ENCODE measurements at places on chromosomes 2 and 18. TPM values are rescaled to one million over a fixed set of nuclear protein-coding genes. Genes with fewer than 3 reads are reported as not detected.

Gene TNFAIP6
- polyA plus RNA-seq: 1.4 TPM

Gene NMS
- polyA plus RNA-seq: not detected

Gene AKAIN1
- not detected for polyA plus RNA-seq

Gene CNGA3
- polyA plus RNA-seq: not detected

Gene BOLL
- 0.08 TPM for polyA plus RNA-seq

Gene REEP1
- 3.3 TPM for polyA plus RNA-seq

Gene ZC3H8
- polyA plus RNA-seq: 18.4 TPM

Gene MOGAT1
- not detected for polyA plus RNA-seq

Gene CPS1
- 5.5 TPM for polyA plus RNA-seq

Gene HAT1
- polyA plus RNA-seq: 79.4 TPM

Gene DGKD
- polyA plus RNA-seq: 26.3 TPM

Gene STK39
- polyA plus RNA-seq: 33.3 TPM

Gene ABCG8
- polyA plus RNA-seq: 1.2 TPM

Gene IL36A
- not detected for polyA plus RNA-seq

Gene DES
- 10.1 TPM for polyA plus RNA-seq

DNA sequence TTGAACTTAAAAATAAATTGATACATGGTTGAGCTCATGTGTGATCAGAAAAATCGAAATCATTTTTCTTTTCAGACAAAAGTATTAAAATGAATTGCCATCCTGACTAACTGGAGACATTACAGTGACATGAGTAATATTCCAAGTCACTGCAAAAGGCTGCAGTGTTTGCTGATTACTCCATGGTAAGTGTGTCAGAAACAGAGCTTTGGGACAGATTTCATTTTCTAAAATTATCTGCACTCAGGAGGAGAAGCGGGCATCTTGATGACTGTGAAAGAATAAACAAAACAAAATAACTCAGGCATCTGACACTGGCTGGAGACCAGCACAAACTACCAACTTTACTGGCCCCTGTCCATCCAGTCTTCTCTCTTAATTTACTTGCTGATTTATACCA is 312.3 kb upstream of the PIK3C3 start:
- DNase-seq: no peak

- DNase-seq: no peak
These were observed 502.8 kb upstream of the LRRTM4 start for GRCh38 chr2:78024996-78025395.

DNA sequence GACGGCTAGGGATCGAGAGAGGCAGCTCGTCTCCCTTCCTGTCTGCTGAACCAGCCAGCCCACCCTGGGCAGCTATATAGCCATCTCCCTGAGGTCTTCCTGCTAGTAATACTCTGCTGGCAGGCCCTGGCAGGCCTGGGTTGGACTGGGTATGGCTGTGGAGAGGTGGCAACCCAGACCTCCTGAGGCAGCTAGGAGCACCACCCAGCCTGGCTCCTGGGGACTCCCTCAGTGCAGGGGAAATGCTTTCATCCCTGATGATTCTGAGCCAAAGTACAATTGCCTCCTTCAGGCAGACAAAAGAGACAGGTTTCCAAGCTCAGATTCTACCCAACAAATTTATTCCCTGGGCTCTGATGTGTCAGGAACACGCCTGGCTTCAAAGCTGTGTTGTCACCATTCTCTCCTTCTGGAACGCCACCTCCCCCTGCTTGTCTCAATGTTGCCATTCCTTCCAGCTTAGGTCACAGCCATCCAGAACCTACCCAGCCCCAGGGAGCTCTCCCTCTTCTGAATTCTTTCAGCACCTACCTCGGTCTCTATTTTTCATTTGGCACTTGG is 4.7 kb upstream of the DNAJB2 start:
- DNase-seq: no peak

DNA sequence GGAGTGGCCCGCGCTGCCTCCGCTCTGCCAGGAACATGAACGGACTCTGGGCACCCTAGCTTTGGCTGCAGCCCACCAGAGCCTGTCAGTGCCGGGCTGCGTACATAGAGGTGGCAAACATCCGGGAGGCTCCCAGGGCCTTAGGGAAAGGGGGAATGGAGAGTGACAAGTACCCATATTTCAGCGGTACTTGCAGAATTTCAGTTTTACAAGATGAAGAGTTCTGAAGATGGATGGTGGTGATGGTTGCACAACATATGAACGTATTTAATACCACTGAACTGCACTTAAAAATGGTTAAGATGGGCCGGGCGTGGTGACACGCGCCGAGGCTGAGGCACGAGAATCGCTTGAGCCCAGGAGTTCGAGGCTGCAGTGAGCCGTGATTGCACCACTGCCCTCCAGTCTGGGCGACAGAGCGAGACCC is 873 bp downstream of the MTHFD2 start:
- DNase-seq: no peak

DNA sequence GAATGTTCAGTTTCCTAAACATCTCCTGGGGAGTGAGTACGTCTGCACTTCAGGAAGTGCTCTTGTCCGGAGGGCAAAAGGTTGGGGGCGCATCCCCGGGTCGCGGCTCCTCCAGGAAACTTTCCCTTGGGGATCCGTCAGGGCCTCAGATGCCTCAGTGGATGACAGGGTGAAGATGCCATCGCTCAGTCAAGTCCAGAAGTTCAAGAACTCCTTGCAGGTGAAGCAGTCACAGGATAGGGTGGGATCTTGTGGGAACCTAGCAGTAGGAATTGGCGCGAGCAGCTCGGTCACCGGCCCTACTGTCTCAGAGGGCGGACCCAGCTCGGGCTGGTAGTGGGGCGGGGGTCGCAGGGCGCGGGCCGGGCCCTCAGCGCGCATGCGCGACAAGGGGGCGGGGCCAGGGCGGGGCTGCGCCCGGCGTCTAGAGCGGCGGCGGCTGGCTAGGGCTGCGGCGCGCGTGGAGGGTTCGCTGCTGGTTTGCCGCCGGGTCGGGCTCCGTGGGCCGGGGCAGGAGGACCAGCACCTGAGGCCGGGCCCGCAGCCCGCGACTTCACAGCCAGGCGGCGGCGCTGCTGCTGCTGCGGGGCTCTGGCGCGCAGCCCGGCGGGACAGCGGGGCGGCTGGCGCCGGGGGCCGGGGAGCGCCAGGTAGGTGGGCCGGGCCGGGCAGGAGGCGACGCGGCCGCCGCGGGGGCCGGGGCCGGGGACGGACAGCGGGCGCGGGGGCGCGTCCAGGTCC is at the start of gene INPP4A:
TSS of gene INPP4A (plus strand) at position 423 of the 741 bp plus-strand sequence. CDS start 75,191 bp downstream, outside the sequence.
- no peak for DNase-seq

GRCh38 chr2:219965287-219966194 is 338.1 kb downstream of the SLC4A3 start:
- DNase-seq: no peak

DNA sequence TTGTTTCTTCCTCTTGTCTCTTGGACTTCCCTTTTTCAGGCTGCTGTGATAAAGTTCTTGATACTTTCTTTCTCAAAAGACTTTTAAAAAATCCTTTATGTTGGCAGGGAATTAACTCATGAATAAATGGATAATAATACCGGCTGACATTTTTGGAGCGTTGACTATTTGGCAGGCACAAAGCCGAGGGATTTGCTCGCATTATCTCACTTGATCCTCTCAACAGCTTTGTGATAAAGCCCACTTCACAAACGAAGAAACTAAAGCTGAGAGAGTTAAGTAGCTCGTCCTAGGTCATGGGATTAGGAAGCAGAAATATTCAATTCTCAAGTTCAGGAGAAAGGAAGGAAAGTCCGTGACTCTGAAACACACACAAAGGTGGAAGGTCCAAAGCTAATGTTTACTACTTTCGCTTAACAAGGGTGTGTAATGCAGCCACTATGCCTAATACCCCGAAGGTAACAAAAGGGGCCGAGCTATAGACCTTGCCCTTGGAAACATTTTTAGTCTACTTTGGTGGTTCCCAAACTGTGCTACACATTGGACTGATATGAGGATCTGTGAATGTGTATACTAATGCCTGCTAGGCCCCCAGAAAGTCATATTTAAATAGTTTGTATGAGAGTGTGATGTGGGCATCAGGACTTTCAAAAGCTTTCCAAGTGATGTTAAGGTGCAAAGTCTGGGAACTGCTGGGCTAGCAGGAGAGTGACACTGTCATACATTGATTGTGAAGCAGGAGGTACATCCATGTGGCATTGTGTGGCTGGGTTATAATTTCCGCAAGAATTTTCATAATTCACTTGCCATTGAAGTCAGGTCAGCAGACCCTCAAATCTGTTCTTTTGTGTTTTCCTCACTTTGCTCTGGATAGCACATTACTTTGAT is 508.4 kb downstream of the PLCL1 start:
- no peak for DNase-seq

DNA sequence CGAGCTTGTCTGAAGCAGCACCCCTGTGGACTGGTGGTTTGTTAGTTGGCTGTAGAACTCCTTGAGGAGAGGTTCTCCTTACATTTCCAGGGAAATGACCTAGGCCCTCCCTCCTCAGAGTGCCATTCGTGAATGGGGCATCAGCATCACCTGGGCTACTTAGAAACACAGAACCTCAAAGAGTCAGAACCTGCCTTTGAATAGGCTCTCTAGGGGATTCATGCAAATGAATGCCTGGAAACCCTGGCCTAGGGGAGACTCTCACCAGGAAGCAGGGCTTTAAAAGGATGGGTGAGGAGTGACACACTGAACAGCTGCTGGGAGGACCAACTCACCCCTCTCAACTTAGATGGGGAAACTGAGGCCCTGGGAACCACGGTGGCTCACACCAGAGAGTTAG is 2.1 kb upstream of the MOCOS start:
- no peak for DNase-seq

GRCh38 chr18:8989017-8989416 is 113.5 kb upstream of the NDUFV2 start:
- no peak for DNase-seq

DNA sequence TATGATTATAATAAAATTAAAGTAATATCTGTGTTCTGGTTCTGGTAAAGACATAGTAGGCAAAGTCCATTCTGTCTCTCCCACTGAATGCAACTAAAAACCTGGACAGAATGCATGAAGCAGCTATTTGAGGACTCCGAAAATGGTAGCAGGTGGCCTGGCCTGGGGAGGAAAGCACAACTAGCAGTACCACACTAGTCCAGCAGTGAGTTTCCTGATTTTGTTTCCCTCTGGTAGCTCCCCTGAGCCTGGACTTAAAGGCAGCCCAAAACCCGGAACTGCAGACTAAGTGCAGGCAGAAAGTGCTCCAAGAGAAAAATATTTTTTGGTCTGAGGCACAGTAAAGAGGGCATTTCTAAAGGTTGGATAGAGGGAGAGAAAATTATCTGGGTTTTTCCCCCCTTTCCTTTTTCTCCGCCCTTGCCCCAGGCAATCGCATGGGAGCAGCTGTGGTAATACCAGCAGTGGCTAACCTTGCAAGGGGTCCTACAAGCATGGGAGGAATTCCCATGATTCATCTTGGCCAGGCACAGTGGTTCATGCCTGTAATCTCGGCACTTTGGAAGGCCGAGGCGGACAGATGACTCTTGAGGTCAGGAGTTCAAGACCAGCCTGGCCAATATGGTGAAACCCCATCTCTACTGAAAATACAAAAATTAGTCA is 32.3 kb downstream of the ASXL2 start:
- no peak for DNase-seq

DNA sequence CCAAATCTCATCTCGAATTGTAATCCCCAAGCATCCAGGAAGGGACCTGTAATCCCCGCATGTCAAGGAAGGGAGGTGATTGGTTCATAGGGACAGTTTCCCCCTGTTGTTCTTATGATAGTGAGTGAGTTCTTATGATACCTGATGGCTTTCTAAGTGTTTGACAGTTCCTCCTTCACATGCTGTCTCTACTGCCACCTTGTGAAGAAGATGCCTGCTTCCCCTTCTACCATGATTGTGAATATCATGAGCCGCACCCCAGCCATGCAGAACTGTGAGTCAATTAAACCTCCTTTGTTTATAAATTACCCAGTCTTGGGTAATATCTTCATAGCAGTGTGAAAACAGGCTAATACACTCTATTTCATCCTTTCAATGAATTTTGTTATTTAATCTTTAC is 446.7 kb downstream of the RNF144A start:
- DNase-seq: no peak

- DNase-seq: no peak
These were observed 71.6 kb downstream of the NDUFA10 start for GRCh38 chr2:239953418-239954061.

GRCh38 chr2:239376351-239376750 is 24.5 kb downstream of the HDAC4 start:
- DNase-seq: no peak

DNA sequence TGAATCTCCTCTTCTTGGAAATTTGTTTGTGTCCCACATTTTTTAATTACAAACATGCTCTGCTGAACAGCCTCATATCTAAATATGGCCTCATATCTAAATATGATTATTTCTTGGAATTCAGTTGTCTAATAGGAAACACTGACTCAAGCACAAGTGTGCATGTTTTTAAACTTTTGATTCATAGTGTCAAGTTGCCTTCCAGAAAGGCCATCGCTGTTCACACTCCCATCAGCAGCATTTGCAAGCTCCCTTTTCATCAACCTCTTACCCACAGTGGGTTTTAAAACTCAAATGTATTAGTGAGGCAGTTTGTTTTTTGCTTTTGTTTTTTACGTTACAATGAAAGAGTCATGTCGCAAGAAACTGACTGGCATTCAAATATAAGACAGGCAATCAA is 65.2 kb upstream of the SMAD2 start:
- DNase-seq: no peak

DNA sequence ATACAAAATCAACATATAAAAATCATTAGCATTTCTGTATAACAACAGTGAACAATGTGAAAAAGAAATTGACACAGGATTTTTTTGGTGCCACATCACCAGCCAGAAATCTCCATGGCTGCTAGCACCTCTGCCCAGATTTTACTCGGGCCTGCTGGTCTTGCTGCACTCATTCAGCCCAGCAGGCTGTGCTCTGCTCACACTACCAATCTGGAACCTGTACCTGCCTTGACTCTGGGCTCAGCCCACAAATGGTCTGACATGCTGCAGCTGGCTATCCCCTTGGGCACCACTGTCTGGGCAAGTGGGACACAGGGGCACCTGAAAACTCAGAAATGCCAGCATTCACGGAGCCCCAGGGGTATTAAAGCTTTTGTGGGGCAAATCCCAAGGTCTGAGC is 392.5 kb upstream of the NRXN1 start:
- DNase-seq: no peak

GRCh38 chr2:127597046-127597983 is 48.6 kb upstream of the GPR17 start:
- no peak for DNase-seq

DNA sequence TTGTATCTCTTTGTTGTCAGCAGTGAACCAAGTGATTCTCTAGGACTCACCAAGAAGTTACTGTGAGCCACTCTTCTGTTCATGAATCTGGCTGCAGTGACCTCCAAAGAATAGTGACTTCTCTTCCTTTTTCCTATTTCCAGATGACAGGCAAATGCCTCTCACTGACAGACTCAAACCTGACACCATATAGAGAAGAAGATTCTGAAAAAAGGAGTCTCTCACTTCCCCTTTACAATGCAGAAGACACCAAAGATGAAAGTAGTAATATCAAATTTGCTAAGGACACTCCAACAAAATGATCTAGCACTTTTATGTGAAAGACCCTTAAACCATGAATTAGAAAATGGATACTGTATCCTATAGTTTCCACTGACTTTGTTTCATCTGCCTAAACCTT is 44.4 kb upstream of the SETBP1 start:
- no peak for DNase-seq

GRCh38 chr2:105868060-105868459 is 123.3 kb downstream of the NCK2 start:
- no peak for DNase-seq
